ENCODE measurements at places on chromosomes 7 and 10.
A peak's percentile ranks its signal among the peaks of the same experiment; 100 is the strongest.

GRCh38 chr7:70051726-70052125 lies 453.5 kb downstream of the AUTS2 start:
- no peak for DNase-seq

DNA sequence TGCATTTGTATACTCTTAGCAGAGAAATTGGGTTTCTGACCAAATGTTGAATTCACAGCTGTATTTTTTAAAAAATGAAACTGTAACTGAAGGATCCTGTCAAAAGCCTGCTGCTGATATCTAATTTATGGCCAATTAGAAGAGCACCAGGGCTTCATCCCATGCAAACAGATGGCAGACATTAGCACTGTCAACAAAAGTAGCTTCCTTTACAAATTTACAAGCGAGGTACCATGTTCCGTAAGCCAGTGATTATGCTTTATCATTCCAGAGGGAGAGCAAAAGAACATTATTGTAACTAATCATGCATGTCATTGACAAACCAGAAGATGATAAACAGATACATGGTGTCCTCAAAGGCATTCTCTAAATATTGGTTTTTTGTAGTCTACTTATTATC lies 177.2 kb upstream of the DKK1 start:
- DNase-seq, result no peak

DNA sequence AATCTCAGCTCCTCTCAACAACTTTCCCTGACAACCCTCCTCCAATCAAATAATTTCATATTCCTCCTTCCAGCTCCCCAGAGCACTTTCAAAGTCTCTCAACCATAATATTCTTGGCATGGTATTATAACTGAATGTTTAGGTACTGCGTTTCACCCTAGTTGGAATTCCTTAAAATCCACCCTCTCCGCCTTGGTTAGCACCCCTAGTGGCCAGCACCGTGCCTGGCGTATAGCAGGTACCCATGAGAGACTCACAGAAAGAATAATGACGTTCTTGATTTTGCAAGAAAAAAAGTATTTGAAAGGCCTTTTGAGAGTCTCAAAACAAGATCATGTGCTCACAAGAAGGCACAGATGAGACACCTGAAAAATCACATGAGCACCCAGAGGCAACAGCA lies 50.9 kb downstream of the GLI3 start:
- no peak for DNase-seq

DNA sequence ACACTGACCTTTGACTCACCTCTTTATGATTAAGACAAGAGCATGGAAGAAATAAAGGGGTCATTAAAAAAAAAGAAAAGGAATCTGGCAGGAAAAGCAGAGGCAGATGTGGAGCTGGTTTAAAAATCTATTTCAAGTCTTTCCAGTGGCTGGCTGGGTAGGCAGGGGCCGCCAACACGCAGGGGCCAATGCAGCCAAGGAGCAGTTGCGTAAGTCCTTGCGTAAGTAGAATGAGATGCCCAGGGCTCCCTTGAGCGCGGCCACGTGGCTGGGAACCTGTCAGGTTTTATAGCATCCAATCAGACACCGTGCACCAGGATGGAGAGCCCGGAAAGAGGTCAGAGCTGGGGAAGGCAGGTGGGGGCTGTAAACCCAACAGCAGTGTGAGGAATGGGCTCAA lies 123.8 kb upstream of the INSYN2A start:
- no peak for DNase-seq

DNA sequence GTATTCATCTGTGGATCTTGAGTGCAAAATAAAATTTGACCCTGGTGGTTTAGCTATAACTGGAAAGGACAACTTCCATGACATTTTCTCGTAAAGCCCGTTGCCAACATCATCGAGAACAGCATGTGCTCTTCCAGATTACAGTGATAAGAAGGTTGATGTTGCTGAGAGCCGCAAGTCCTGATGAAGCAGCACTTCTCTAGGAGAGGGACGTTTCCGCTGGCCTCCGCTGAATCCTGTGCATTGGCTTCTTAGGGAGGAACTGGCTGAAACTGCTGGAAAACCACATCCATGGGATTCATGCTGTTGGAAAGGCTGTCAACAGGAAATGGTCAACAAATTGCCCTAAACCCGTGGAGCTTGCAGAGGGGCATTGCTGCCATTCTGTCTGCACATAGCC lies 21.4 kb upstream of the ABCB5 start:
- no peak for DNase-seq

DNA sequence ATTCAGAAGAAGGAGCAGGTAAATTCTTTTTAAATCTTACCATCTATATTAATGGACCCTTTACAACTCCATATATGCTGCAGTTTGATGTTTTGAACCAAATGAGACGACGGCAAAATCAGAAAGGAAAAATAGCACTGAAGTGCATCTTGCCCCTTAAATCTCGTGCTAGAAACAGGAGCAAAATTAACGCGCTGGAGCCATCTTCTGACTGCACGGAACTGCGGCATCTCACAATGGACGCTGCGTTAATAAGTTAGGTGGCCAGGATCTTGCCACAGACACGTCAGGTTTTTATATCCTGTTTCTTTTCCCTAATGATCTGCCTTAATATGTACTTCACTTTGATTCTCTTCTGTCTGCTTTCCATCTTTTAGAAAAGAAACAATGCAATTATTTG lies 354.5 kb downstream of the TFEC start:
- no peak for DNase-seq

DNA sequence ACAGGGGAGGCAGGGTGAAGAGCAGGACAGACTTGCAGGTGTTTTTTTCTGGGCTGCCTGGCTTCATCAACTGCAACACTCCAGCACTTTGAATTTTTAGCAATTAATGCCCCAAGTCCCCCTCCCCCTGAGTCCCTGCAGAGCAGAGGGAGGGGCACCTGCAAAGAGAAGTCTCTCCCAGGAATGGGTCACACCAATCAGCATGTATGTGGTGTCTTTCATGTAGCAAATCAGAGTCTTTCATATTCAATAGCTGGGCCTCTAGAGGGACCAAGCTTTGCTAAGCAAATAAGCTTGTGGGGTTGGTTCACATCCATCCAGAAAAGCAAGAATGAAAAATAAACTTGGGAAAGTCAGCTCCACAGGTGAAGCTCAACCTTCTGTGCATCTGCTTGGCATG lies 90.7 kb downstream of the PARP12 start:
- no peak for DNase-seq

GRCh38 chr10:96890172-96890513 lies 58.0 kb downstream of the LCOR start:
- DNase-seq, result no peak

GRCh38 chr10:130036296-130037065 lies 72.4 kb upstream of the EBF3 start:
- DNase-seq, result no peak

DNA sequence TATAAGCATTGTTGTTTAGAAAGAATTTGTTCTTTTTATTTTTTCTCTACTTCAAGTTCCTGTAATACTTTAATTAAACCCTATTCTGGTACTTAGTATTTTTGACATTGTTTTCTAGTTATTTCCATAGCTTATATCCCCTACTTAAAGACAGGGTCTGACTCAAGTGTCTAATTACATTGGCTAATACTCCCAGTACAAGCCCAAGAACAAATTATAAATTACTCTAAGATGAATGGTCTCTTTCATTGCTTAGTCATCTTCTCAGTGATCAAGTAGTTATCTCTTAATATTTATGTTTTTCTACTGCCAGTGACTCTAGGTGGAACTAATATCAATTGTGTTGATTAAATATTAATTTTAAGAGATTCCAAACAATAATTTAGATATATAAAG lies 21.6 kb downstream of the AHR start:
- DNase-seq, result no peak

- no peak for DNase-seq
Observed at GRCh38 chr10:89992575-89992974, 291.2 kb downstream of the KIF20B start.

DNA sequence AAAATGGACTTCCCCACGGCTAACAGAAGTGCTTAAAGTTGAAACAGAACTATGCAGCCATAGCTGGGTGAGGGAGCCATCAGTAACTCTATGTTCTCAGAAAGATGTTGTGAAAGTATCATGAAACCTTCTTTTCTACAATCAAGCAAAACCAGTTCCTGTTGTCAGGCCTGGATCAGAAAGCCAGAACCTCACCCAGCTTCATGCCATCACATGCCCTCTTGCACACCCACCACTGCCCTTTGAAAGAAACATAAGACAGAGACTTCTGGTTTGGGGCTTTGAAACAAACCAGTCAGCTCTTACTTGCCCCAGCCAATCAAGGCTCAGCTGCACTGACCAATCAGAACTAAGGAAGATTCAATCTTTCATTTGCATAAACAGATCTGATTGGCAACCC lies 230.8 kb upstream of the FERD3L start:
- no peak for DNase-seq

DNA sequence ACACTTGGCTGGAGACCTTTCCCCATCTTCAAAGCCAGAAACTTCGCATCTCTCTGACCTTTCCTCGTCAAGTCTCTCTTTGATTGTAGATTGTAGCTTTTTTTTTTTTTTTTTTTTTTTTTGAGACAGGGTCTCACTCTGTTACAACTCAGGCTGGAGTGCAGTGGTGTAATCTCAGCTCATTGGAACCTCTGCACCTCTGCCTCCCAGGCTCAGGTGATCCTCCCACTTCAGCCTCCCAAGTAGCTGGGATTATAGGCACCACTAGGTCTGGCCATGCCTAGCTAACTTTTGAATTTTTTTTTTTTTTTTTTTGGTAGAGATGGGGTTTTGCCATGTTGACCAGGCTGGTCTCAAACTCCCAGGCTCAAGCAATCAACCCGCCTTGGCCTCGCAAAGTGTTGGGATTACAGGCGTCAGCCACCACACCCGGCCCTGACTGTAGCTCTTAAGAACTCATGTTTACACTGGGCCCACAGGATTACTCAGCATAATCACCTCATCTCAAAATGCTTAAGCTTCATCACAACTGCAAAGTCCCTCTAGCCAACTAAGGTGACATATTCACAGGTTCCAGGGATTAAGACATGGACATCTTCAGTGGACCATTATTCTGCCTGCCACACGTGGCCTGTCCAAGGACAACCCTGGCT lies 11.7 kb downstream of the POLL start:
- no peak for DNase-seq

DNA sequence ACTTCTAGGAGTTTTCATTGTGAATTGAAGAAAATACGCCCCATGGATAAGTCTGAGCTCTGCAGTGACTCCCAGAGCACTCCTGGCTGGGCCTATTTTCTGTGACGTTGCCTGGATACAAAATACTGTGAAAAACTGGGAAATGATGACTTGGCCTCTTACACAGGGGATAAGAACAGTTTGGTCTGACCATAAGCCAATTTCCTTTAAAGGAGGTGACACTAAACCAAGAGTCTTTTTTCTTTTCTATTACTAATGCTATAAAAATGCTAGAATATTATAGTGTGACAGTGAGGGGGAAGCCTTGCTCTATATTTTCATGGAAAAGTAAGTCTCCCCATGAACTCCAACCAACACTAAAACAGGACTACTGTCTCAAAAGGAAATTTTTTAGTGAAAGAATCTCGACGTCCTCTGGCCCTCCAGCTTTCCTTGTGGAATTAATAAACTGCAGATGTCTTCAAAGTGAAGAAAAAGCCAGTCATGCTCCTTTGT lies 45.5 kb downstream of the MYOF start:
- no peak for DNase-seq

DNA sequence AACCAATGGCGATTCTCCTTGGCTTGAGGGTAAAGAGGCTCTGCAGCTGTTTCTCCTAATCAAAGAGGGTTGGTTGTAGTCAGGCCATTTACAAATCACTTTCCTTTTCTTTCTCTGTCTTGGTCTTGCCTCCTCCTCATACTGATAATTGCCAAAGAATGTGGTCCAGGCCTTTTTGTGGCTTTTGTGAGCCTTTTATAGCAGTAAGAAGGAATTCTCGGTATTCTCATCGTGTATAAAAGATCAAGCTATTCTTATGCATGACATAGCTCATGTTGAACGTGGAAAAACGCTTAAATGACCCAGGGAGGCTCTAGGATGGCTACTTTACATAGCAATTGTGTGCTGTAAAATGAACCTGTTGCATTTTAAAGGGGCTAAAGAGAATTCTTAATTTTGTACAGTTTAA lies 62.6 kb downstream of the RBM20 start:
- DNase-seq, result no peak

- DNase-seq, result no peak
Observed at GRCh38 chr10:124008681-124009080, 84.7 kb downstream of the CHST15 start.

DNA sequence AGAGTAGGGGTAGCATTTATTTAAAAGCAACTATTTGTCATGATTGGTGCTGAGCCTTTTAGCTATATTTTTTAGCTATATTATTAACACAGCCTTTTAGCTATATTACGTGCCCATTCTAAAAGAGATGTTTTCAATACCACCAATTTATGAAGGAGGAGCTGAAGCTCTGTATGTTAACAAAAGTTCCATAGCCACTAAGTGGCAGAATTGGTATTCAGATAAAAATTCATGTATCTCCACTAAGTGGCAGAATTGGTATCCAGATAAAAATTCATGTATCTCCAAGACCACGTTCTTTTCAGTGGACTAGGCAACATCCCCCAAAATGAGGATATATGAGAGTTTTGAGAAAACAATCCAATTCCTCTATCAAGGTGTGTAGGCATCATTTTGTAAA lies 268.6 kb downstream of the HGF start:
- no peak for DNase-seq

- DNase-seq, result no peak
Observed at GRCh38 chr10:72277996-72278667, 4.4 kb downstream of the DDIT4 start.

- peak; percentile 33 for DNase-seq
Observed at GRCh38 chr10:79027147-79028055, 41.4 kb upstream of the ZMIZ1 start.

- DNase-seq, result no peak
Observed at GRCh38 chr10:11424456-11425295, 186.8 kb downstream of the USP6NL start.

- no peak for DNase-seq
Observed at GRCh38 chr7:133461421-133461820, 208.5 kb downstream of the EXOC4 start.

DNA sequence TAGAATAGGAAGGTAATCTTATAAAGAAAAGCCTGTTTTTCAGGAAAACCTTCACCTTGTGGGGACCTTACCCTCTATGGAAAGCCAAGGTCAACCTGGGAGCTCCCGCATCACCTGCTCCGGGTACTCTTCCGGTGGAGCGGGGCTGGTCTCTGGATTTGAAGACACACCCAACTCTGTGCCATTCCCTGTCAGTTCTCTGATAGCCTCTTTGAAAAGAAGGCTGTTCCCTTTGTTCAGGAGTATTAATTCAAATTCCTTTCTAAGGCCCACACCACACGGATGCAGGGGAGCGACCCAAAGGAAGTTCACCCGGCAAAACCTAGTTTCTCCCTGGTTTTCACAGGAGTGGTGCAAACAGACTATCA lies 10.7 kb downstream of the CTBP2 start:
- no peak for DNase-seq

- DNase-seq, result no peak
Observed at GRCh38 chr7:86747698-86748097, 104.0 kb downstream of the GRM3 start.

DNA sequence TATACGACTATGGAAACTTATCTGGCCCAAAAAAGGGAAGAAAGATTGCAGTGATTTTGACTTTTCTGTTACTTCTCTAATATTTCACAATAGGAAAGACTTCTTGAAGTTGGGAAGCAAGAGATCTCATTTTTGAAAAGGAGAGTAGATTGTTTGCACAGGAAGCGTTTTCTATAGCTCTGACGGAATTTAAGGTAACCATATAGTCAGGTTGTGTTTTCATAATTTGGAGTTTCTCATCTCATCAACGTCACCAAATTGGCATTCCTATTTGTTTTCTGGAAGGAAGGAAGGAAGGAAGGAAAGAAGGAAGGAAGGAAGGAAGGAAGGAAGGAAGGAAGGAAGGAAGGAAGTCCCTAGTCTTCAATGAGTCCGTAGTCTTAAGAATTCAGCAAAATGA lies 732.0 kb downstream of the XPNPEP1 start:
- DNase-seq, result no peak

All from stimulated activated naive CD8-positive, alpha-beta T cell treated with anti-CD3 and anti-CD28 coated beads, Interleukin-15, amount 100 ng/mL, for 72 hours (primary cell).